Activated CD4-positive, alpha-beta memory T cell treated with anti-CD3 and anti-CD28 coated beads, Interleukin-2, amount 10 ng/mL, durations not matched to agents 7 days and 5 days (primary cell): ENCODE measurements at places on chromosomes 13 and 19.

GRCh38 chr19:3672993-3673392 lies 27.3 kb downstream of the PIP5K1C start:
- no peak for DNase-seq

GRCh38 chr13:105763851-105764250 lies 771.6 kb downstream of the EFNB2 start:
- no peak for DNase-seq

GRCh38 chr19:23365222-23365621 lies 30.0 kb downstream of the ZNF91 start:
- DNase-seq, result no peak

DNA sequence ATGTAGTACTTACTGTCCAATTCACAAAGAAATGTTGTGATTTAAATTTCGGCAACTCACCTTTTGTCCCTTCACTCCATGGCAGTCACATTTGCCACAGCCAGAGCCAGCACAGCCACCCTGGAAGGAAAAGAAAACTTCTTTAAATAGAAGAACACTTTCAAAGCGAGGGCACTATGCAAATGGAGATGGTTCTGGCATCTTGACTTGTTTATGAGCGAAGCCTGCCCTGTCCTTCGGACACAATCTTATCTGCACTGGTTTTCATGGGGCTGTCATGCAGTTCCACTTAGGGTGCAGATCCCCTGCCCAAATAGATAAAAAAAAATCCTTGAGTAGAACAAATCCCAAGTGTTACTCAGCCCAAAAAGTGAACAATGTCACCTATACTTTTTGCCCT lies 64.3 kb downstream of the COL4A1 start:
- DNase-seq, result no peak

DNA sequence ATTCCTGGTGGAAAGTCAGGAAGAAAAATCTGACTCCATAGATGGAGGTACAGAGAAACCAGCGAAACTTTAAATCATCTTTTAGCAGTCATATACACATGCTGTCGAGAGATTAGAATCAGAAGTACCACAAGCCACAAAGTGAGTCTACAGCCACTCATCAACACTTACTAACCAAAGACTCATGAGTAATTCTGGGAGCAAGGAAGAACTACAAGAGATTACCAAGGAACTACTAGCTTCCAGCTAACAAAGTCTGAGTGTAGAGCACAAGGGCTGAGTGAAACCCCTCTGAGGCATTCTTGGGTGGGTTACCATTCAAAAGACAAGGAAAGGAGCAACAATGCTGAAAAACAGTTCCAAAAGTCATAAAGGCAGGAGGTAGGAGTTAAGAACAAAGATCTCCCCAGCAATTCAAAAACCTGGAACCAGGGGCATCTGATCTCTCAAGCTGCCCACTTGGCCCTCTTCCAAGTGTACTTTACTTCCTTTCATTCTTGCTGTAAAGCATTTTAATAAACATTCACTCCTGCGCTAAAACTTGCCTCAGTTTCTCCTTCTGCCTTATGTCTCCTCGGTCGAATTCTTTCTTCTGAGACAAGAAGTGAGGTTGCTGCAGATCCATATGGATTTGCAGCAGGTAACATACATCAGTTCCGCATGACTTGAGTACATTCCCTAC lies 13.0 kb downstream of the RBM26 start:
- peak; percentile 34 for DNase-seq
